ENCODE measurements at places on chromosomes 11 and 22. TPM values are rescaled to one million over a fixed set of nuclear protein-coding genes. Genes with fewer than 3 reads are reported as not detected.
A peak's percentile ranks its signal among the peaks of the same experiment; 100 is the strongest.

DNA sequence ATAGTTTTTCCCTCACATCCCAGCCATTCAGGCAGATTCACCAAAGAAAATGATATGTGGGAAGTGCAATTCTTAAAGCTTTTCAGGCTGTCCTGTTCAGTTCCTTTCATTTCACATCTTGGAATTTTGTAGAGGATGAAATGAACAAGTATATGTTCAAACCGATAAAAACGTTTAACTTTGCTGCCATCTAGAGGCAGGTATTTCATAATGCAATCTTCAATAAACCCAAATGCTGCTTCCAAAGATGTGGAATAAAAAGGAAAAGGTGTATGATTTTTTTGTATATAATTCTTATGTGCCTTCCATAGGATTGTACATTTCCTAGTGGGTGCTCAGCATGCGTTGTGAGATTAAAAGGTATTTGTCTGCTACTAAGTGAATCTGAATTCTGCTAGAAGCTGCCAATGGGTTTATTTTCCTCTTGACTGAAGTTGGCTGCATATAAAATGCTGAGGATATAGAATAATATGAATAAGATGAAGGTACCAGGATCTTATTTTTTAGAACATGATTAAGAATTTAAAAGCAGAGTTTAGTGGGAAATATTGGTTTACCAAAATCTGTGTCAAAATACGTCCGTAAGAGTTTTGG is 199.3 kb downstream of the PGR start:
- DNase-seq: peak; percentile 73

MMP7 gene
- not detected for total RNA-seq

GRCh38 chr11:74777038-74777437 is 28.4 kb downstream of the RNF169 start:
- DNase-seq: no peak

DEUP1 gene
- total RNA-seq: not detected

DNA sequence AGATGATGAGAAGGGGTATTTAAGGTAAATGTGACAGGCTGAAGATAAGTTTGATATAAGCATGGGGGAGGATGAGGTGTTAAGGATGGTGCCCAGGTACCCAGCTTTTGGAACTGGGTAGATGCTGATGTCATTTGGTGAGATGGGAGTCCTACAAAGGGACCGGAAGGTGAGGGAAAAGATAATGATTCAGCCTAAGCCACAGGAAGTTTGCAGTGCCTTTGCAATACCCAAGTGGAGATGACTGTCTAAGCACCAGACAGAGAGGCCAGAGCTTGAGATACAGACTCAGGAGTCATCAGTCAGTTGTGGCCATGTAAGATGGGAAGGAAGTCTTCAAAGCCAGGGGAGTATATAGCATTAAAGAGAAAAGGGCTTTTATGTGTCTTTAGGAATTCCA is 30.0 kb upstream of the SMCO4 start:
- no peak for DNase-seq

MYEOV gene
- total RNA-seq: not detected

- peak; percentile 84 for DNase-seq
Observed at GRCh38 chr11:66883016-66883965, 26.4 kb downstream of the LRFN4 start.

OVOL1 gene
- total RNA-seq: 0.12 TPM

GRCh38 chr22:18121954-18122554 is 11.4 kb downstream of the TUBA8 start:
- peak; percentile 71 for DNase-seq

GRCh38 chr11:2670541-2671100 is 29.2 kb downstream of the KCNQ1OT1 start:
- DNase-seq: no peak

GRCh38 chr11:117945047-117945810 is 16.0 kb upstream of the TMPRSS13 start:
- DNase-seq: peak; percentile 53

DNA sequence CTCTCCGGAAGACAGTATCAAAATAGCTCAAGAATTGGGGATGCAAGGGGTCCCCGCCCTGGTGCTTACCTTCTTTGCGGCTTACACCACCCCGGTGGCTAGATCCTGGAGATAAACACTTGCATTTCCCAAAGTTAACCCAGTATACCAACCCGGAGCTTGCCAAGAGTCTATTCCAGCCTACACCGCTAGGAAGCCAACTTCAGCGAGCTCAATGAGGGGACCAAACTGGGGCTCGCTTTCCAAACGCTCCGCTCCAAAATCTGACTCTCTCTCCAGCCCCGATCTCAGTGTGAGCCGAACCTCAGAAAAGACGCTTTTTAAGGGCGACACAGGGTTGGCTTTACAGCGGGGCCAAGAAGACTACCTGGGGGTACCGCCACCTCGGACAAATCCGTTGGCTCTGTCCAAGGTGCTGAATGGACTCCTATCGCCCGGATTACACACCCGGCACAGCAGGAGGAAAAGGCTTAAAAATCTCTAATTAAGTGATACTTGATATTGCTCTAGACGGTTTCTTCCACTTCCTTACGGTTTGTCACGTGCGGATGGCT is 20.1 kb upstream of the BDNF start:
- peak; percentile 94 for DNase-seq

DNA sequence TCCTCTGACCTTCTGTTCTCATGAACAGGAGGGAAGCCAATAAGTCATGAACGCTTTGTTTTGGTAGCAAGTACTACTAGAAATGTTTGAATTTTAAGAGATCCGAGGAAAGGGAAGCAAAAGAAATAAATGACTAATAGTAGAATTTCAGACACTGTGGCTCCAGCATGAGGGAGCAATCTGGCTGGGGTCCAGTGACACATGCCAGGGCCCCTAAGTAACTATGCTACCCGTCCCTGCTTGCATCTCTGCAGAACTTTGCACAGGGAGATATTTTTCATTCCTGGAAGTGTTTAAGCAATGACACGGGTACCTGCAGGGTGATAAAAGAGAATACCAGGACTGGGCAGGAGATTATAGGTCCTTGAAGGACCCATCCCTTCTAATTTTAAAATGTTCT is 7.3 kb upstream of the ADAMTS8 start:
- DNase-seq: no peak
